NCI-H1092 (cell line): ENCODE measurements at places on chromosomes 1 and 21.

DNA sequence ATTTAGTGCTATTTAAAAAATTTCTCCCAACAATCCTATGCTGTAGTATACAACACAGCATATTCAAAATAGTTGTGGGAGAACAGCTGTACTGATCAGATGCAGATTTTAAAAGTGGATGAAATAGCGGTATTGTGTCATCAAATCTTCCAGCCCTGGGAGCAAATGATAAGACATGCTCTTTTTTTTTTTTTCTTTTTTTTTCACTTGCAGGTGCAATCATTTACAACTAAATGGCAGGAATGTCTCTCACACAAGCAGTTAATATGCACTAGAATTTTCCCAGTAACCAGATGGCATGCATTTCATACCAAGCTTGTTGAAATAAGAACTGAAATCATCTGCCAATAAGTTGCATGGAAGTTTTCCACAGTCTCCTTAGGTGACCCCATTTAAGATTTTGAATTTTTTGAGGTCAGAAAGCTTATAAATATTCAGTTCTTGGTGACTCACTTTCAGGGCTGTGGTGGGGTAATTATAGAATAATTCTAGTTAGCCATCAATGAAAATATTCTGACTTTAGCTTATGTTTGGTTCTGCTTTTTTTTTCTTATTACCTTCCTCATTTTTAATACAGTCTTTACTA lies 623.9 kb upstream of the NR5A2 start:
- DNase-seq, result no peak

- DNase-seq, result no peak
These were observed 363.2 kb downstream of the OMA1 start for GRCh38 chr1:58183286-58183685.

- no peak for DNase-seq
These were observed 51.2 kb downstream of the GORAB start for GRCh38 chr1:170583186-170583585.

DNA sequence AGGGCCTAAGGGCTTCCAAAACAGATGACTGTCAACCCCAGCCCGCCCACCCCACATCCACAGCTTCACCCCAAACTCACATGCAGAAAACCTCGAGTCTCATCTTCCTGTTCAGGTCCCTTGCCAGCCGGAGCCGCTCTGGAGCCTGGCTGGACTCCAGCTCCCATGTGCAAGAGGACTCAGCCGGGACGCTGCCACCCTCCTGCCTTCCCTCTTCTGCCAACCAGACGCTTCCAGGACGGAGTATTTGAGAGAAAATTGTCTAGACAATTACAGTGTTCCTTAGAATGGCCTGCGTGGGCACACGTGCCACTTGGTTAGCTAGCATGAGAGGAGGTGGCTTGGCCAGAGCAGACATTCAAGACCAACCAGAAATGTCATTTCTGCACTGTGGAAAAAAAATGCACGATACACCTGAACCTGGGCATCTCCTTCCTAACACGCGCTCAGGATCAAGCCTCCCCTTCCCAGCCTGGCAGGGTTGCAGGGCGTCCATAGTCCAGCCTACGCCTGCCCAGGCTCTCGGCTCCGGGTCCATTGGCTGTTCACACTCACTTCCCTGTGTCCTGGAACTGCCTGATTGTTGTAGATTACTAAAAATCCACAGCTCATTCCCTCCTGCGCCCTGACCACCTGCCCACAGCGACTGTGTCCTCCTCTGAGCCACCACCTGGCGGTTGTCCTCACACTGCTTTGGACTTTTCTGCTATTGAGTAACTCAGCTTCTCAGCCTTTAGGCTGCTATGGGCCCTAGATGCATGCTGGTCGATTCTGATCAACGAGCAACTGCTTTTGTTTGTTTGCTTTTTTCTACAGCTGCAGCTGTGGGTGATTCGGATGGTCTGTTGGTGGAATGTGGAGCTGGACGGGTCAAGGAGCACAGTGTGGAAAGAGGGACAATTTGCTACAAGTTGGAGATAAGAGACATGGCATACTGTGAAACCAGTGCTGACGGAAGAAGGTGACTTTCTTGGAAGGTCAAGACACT lies at the start of gene CLDN14:
CLDN14 (minus strand) TSS at position 708 of the 988 bp plus-strand sequence. CDS start 18,427 bp downstream, outside the sequence.
- DNase-seq, result no peak

DNA sequence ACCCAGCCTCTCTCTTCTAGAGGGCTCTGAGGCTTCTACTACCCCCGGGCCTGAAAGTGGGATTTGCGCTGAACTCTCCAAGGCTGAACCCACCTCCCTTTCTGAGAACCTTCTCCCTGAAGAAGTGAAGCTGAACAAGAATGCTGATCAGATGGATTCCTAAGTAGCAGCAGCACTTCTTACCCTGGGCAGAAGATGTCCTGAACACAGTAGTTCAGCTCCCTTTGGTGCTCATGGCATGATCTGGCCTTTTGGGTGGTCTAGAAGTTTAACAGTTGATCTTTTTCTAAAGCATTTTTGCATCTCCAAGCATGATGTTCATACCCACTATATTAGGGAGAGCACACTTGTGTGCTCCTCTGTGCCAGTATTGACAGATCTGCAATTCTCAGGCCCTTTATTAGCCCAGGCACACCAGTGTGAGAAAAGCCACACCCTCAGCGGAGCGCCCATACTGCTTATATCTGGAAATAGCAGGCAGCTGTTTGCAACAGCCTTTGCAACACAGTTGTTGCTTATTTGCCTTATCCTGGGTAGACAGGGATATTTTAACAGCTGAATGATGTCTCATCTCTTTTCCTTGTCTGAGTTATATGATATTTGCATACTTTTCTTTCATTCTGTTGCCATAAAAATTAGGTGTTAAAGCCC lies 34.2 kb downstream of the CNN3 start:
- no peak for DNase-seq

GRCh38 chr1:226047495-226047894 lies 15.0 kb upstream of the H3-3A start:
- DNase-seq, result no peak

GRCh38 chr1:228664399-228664914 lies 70.8 kb upstream of the RHOU start:
- DNase-seq, result peak; percentile 80
